ENCODE measurements at places on chromosomes 6 and 20.

- DNase-seq: no peak
Measured at GRCh38 chr6:135135835-135136234, 45.3 kb upstream of the MYB start.

GRCh38 chr6:106511288-106512047 lies 117.8 kb downstream of the RTN4IP1 start:
- DNase-seq: no peak

GRCh38 chr20:63857764-63858392 lies 3.4 kb upstream of the ABHD16B start:
- DNase-seq: no peak

GRCh38 chr20:24981282-24981681 lies 11.3 kb downstream of the APMAP start:
- no peak for DNase-seq

GRCh38 chr6:130381459-130382380 lies 15.9 kb downstream of the TMEM200A start:
- DNase-seq: no peak

DNA sequence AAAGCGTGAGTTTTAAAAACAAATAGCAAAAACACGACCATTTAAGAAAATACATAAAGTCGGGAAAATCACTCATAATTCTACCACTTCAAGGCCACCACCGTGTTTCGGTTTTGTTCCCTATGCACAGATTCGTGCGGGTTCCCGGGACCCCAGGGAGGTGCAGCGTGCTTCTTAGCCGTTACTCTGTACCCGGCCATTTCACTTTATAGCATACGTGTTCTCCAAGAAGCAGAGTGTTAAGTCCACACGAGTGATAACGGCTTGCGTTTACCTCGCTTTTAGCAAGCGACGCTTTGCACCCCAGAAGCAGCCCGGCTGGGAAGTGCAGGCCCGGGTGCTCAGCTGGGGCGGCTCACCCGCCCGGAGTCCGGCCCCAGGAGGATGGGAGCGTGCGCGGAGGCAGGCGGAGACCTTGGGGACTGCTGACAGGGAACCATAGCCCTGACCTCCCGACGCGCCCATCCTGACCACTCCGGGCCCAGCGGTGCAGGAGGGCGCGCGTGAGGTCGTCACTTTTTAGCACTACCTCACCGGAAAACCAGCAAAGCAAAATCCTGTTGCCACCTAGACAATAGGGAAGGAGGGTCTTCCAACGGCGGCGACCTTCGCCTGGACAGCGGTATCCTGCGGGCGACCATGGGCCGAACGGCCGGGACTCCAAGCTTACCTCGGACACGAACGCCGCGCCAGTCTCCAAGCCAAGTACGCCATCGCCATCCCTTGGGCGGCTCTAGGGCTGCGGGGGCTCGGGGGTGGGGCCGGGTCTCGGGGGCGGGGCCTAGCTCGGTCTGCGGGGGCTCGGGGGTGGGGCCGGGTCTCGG lies at the start of gene ECI2:
ECI2 (minus strand) TSS at position 735 of the 824 bp plus-strand sequence; CDS start at position 720, 15 bp downstream.
- DNase-seq: no peak

Measured in stimulated activated CD4-positive, alpha-beta T cell treated with anti-CD3 and anti-CD28 coated beads, Interleukin-15, amount 100 ng/mL, for 1 hour (primary cell).